ENCODE measurements at places on chromosomes 1 and 21.

DNA sequence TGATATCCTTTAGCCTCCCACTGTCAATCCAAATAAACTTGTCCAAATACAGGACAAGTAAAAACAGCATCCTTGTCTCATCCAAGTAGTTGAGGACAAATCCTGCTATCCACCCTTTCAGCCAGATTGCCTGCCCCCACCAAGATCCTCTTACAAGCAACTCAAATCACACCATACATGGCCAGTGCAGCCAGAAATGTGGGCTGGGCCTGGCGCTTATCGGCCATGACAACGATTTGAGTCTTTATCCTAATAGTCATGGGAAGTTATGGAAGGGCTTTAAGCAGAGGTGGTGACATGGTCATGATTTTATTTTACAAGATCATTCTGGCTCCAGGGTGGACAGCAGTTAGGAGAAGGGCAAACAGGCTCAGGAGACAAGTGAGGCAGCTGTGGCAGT, 6.3 kb downstream of the GPA33 start:
- no peak for DNase-seq

- no peak for DNase-seq
These were observed 44.9 kb downstream of the SYT6 start for GRCh38 chr1:114108751-114109255.

- no peak for DNase-seq
These were observed 80.8 kb downstream of the ASH1L start for GRCh38 chr1:155481741-155482241.

DNA sequence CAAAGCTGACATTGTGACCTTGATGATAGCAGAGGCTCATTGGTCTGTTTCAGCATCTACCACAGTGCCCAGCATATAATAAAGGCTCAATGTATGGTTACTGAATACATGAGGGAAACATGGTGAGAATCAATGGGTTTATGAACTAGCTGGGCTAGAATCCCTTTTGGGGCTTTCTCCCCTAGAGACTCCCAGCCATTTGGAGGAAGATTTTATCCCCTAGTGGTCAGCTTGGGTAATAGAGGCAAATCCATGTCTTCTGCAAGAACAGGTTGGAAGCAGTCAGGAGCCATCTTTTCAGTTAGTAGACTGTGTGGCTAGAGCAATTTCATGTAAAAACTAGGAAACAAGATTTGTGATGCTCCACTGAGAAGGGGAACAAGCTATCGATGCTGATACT, 15.8 kb upstream of the REG4 start:
- DNase-seq = no peak

DNA sequence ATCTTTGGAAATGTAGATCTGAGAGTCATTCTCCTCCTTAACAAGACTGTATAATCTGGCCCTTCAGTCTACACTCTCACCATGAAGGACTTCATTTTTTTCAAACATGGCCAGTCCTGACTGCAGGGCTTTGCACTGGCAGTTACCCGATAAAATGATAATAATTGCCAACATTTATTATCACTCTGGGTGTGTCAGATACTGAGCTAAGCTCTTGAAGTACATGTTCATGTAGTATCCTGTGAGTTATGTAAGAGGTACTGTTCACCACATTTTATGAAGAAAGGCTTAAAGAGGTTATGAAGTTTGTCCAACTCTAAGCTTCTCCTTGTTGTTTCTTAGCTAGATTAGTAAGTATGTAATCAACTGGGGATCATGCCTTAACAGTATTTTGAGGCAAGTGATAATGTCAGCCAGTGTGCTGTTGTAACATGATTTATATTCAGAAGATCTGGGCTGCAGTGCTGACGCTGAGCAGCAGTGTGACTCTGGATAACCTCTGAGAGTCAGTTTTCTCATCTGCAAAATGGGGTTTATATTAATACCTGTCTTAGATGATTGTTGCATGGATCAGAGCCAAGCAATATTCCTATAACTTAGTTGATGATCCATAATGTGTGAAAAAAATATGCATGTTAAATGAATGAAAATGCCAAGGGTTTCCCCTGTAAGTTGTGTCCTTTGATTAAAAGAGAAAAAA, 42.1 kb upstream of the LEPR start:
- no peak for DNase-seq

- DNase-seq = no peak
These were observed 30.1 kb upstream of the PARP1 start for GRCh38 chr1:226438007-226438406.

- no peak for DNase-seq
These were observed 26.3 kb downstream of the ANGPTL7 start for GRCh38 chr1:11215381-11216005.

Measured in urothelium cell line (cell line).